ENCODE measurements at places on chromosomes 4 and X.
A peak's percentile ranks its signal among the peaks of the same experiment; 100 is the strongest.

DNA sequence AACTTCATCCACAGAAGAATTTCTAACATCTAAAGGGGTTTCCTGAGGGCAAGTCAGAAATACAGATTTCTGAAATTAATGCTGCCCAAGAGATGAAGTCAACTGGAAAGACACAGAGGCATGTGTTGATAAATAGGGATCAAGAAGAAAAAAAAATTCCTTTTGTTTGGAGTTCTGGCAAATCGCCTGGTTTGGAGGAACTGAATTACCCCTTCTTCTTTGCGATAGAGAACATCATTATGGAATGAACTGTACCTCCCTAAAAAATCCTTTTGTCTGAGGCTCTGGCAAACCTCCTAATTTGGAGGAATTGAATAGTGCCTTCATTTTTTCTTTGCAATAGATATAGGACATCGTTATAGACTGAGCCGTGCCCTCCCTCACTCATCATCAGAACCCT lies 200.9 kb downstream of the DHRSX start:
- no peak for DNase-seq

DNA sequence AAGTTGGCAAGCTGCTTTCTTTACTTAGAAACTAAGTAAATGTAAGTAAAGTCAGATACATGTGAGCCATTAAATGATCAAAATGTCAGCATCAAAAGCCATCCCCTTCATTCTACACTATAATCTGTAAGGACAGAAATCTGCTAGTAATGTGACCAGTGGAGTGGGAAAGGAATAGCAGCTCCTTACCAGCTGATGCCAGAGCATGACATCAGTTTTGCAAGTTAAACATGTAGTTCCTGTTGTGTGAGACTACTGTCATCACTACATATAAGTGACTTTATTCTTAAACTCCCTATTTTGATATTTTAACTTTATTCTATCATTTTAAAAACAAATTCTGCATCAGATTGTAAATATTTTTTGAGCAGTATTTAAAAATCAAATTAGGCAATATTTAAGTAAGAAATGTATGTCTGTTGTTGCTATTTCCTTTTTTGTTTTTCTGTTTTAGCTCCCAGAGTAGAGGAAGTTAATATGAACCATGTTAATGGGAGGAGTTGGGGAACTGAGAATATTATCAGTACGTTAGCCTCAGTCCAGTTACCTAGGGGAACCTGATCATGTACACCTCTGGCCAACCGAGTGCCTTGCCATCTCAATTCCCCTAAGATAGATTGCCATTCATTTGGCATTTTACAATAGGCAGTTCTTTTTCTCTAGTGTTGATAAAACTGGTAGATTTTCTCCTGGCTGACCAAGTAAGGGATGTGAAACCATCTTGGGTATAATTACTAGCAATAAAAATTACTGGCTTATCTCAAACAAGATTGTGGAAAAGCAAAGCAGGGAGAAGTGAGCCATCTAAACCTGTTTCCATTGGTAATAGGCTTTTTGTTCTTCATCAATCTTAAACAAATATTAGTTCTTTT lies 34.7 kb downstream of the CCNI start:
- DNase-seq = no peak

DNA sequence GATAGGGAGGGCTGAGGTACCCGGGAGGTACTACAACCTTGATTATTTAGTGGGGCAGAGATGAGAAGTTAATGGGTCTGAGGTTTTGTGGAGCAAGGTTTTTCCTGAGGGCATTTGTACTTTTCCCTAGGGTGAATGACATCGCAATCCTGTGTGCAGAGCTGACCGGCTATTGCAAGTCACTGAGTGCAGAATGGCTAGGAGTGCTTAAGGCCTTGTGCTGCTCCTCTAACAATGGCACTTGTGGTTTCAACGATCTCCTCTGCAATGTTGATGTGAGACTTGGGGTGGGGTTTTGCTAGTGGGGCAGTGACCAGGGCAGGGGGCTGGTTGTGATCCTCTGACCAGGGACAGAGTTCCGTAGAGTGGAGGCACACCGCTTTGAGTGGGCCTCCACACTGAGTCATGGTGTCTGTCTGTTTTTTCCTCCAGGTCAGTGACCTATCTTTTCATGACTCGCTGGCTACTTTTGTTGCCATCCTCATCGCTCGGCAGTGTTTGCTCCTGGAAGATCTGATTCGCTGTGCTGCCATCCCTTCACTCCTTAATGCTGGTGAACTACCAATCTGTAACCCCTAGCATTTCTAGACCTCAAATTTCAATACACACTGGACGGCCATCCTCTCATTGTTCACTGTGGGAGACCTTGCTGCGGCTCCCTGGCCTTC lies 9.9 kb downstream of the MED12 start:
- DNase-seq = no peak

DNA sequence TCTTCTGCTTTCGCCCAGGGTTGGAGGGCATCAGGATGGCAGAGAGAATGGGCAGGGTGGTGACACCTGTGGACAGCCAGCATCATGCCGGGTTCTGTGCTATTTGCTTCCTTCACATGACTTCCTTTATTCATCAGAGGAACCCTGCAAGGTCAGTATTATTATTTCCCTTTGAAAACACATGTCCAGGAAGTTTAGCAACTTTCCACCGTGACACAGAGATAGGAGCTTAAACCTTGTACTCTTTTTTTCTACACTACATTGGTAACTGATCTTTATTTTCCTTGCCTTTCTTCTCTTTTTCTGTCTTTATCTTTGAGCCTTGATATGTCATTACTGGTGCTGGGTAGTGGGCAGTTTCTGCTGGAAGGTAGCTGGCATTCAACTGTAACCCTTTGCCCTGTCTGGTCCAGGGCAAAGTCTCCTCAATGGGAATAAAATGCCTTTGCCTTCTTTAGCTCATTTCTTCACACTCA lies 5.0 kb upstream of the MGST2 start:
- DNase-seq = no peak

GRCh38 chr4:5034206-5034605 lies 14.9 kb upstream of the CYTL1 start:
- DNase-seq = no peak

DNA sequence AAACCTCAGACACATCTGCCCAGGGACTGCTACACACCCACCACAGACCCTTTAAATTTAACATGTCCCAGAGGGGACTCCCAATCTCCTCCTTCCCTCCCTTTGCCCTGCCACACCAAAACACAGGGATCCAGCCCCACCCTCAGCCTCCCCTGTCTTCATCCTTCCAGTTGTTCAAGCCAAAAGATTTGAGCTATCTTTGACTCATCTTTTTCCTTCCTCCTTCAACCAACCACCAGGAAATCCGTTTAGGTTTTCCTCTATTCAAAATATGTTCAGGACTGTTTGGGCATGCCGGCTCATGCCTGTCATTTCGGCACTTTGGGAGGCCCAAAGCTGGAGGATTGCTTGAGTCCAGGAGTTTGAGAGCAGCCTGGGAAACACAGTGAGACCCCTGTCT lies 6.9 kb upstream of the STK32B start:
- DNase-seq = peak; percentile 43

GRCh38 chr4:99832321-99832720 lies 15.7 kb downstream of the DAPP1 start:
- DNase-seq = no peak

DNA sequence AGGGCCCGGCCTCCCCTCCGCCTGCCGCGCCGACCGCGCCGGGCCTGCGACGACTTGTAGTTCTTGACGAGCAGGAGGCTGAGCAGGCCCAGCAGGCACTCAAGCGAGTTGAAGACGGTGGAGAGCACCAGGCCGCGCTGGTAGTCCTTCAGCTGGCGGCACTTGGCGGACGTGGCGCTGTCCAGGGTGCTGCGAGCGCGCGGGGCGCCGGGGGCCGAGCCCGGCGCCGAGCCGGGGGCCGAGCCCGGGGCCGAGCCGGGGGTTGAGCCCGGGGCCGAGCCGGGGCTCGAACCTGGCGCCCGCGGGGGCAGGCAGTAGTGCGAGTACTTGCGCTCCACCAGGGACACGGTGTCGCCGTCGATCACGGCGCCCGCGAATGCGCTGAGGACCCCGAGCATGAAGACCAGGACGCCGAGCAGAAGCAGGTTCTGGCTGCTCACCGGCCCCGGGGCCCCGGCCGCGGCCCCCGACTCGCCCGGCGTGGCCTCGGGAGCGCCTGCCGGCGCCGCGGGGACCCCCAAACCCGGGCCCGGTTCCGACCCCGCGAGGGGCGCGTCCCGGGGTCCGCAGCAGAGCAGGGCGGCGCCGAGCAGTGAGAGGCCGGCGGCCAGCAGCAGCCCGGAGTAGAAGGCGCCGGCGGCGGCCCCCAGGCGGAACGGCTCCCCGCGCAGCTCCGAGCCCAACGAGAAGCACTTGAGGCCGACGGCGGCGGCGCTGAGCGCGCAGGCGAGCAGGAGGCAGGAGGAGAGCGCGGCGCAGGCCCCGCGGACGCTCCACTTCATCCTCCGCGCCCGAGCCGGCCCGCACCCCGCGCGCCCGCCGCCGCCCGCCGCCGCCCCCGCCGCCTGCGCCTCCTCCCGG lies 584 bp downstream of the TMEM271 start:
- no peak for DNase-seq

GRCh38 chr4:101885574-101885973 lies 95.0 kb downstream of the BANK1 start:
- DNase-seq = no peak

- DNase-seq = no peak
These were observed 3.7 kb upstream of the C4orf36 start for GRCh38 chr4:86895692-86896488.

DNA sequence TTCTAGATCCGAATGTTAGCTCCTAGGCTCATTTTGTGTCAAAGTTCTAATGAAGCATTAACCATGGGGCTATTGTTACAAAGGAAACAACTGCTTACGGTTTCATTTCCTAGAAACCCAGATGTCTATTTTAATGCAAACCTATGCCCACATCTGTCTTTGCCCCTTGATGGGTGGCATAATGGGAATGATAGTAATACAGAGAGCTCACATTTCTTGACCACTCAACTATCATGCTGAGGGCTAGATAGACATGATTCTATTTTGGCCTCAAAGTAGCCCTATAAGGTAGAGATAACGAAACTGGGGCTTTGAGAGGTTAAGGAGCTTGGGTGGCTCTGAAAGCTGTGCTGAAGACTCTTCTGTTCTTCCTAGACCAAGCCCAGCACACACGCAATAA lies 1.9 kb downstream of the TLR7 start:
- no peak for DNase-seq

DNA sequence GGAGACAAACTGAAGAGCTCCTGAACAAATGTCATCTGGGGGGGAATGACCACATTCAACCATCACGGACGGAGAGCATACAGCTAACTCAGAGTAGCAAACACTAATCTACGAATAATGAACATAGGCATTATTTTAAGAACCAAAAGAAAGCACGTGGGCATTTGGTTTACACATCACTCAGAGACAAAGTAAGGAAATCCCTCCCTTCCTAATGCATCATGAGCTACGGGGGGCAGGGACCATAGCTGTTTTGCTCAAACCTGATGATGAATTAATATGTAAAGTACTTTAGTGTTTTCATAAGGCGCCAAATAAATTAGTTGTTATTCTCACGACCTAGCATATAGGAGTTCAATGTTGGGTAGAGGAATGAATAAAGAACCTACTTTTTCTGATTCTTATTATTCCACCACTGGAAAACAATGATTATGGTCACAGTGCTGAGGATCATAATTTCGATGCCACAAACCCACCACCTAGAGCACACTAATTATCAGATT lies 11.7 kb upstream of the TMEM156 start:
- no peak for DNase-seq

- no peak for DNase-seq
These were observed 164.0 kb downstream of the ASMT start for GRCh38 chrX:1778817-1779216.

GRCh38 chrX:1274786-1275185 lies 6.2 kb downstream of the CSF2RA start:
- no peak for DNase-seq

DNA sequence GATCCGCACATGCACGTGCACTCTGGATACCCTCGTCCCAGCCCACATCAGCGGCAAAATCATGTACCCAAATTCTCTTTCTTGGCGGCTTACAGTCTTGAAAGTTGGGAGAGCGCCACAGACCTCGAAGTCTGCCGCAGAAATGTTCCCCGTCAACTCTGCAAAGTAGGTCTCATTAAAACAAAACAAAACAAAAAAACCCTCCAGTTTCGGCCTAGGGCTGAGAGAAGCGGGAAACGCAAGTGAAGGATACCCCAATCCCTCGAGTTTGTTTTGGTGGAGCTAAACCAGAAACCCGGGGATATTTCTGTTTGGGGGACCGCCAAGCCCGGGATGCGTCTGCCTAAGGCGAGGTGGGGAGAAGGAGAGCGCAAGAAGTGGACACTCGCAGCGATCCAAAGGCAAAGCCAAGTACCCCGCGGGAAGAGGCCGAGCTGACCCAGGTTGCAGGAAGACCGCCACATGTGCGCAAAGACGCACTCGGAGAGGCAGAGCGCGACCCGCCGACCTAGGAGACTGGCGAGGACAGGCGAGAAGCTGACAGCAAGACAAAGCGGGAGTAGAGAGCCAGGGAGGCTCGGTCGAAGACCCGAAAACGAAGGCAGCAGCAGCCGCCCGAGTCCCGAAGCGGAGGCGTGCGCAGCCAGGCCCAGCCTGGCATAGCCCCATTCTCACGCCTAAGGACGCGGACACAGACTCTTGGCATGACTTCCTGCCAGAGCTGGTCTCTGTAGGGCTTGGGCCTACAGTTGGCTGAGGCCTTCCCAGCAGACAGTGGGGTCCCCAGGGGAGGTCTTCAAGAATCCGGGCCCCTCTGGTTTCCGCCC lies 49.6 kb upstream of the BCOR start:
- DNase-seq = no peak

DNA sequence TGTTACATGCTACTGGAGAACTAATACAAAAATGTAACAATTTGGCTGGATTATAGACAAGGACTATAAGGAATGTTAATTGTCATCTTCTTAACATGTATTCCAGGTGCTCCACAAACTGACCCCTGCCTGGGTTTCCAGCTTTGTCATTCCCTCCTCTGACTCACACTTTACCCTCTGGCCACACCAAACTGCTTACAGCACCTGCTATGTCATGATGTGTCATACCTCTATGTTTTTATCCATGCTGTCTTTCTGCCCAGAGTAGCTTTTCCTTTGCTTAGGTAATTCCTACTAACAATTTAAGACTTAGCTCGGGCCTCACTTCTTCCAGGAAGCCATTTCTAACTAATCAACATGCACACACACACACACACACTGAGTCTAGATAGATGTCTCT lies 14.0 kb upstream of the SHROOM4 start:
- no peak for DNase-seq

DNA sequence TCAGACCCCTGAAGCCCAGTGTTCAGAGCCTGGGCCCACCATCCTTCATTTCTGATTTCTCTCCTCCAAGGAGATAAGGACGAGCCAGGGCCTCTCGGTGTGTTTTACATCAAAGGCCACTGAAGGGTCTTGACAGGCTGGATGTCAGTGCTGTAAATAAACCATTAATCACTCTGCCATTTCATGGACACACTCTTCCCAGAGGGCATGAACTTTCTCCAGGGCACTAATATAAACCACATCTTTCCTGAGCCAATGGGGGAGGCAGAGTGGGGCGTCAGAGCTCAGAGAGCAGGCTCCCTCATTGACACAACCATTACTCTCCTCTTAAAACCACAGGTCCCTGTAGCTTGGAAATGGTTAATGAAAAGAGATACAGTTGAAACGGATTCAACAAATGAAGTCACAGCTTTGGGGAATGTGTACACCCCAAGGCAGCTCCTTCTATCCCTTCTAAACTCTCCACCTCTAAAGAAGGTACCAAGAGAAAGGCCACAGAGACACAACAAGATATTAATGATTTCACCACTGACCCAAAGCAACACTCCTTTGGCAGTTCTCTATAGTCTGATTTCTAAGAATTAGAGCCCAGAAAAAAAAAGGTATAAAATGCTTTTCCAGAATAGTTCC lies 200.6 kb downstream of the CHIC2 start:
- no peak for DNase-seq

Measured in vagina (tissue), 2 donors.